ENCODE measurements at places on chromosomes 7 and 10.

GRCh38 chr10:88835910-88836221 is 15.8 kb downstream of the ANKRD22 start:
- DNase-seq = no peak

GRCh38 chr10:112839928-112840654 is 110.0 kb upstream of the TCF7L2 start:
- no peak for DNase-seq

DNA sequence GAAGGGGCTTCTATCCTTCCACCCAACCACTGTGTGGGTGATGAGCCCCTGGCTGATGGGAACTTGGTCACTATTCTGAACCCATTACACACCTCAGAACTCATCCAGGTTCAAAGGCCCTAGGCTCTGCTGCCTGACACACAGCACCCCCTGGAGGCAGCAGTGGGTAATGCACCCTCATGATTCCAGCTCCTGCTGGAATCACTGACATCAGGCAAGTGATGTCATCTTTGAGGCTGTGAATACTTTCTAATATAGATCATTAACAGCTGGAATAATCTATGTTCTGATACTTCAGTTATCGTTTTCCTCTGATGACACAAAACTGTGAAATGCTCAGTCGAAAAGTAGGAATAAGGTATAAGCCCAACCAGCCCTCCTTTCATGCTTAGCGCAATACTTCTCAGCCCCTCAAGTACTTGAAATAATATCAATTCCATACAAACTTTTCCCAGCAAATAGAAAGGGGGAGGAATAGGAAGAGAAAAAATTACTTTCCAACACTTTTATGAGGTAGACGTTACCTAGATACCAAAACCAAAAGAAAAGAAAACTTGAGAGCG is 7.5 kb upstream of the RBP3 start:
- DNase-seq = peak; percentile 47

DNA sequence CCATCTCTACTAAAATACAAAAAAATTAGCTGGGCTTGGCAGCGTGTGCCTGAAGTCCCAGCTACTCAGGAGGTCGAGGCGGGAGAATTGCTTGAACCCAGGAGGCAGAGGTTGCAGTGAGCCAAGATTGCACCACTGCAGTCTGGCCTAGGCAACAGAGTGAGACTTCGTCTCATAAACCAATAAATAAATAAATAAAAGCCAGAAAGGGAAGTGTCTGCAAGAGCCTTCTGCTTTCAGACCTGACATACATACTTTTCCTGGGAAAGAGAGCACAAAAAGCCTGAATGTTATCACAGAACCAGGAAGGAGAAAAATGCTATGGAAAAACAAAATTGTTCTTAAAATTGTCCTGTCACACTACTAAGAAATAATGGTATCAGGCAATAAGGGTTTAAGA is 4.1 kb upstream of the KIF5B start:
- no peak for DNase-seq

DNA sequence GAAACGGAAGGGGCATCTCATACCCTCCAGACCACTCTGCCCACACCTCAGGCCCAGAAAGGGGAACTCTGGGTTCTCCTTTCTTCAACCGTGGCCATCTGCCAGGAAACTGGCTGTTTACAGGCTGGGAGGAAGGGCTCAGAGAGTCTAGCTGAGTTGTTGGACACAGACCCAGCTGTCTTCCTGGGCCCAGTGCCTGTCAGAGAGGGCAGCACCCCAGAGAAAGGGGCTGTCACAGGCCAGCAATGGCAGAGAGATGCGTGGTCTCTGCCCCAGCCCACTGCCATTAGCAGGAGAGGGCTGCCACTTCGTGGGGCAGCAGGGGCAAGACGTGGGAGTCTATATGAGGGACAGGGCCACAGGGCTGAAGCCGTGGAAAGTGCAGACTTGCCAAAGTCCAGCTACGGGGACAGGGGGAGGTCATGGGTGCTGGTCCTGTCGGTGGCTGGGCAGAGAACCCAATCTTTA is 11.0 kb downstream of the GRID1 start:
- DNase-seq = no peak

DNA sequence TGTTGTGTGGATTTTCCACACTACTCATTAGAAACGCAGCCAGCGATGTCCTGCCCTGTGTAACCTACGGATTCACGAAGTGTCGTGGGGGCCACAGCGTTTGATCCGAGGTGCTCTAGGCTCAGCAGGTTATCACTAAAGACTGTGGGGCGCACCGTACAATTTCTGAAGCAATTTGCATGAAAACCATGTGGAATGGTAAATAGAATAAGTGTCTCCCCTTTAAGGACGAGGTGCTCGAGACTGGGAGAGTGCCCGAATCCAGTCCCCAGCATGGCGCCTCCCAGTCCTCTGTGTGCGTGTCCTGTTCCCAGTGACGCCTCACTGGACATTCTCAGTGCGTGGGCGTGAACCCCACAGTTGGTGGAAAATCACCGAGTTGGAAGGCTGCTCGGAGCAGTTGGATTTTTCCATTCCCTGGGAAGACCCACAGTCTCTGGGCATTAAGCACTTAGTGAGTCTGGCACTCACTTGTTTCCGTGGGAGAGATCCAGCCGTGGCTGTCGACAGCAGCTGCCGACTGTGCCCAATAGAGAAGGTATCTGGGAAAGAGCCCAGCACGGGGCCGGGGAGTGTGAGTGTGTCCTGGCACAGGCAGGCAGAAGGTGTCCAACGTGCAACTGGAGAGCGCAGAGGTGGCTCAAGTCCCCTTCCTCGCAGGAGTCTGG is 37.0 kb downstream of the PFKP start:
- no peak for DNase-seq

- no peak for DNase-seq
Measured at GRCh38 chr10:22945934-22946673, 18.3 kb downstream of the ARMC3 start.

DNA sequence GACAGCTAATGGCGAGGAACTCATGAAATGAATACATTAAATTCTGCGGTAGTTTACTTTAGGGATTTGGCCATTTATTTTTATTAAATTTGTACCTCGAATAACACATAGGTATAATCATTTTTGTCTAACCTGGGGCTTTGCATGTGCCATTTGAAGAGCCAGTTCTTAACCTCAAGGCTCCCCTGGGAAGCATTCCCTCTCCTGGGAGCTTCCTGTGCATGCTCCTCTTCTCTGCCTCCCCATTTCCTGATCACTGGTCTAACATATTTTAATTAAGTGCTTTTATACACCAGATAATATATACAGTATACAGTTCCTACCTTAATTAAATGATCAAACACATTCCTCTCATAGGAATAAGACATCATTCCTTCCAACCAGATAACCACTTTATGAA is 183.9 kb upstream of the FZD1 start:
- DNase-seq = no peak

DNA sequence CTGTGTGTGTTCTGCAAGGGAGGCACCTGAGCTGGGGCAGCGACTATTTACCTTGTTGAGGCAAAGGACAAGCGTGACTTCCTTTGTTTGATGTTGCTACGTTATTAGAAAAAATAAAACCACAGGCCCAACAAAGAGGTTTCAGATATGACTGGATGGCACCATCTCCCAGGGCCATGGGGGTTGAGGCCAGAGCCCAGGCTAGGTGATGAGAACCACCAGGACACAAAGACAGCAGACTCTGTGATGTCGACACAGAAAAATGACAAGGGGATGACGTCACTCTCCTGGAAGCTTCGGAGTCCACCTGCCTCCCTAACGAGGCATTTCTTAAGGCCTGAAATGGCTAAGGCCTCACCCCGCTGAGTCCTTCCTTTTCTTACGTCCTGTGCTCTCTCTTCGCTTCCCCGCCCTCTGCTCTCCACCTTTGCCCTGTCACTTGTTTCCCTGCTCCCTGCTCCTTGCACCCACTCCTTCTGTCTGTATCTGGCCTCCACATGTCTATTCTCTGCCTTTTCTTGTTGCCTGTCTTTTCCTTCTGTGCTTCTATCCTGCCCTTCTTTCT is 83.0 kb upstream of the ADRB1 start:
- DNase-seq = peak; percentile 46

GRCh38 chr7:24779283-24779655 is 22.0 kb upstream of the GSDME start:
- DNase-seq = no peak

- DNase-seq = no peak
Measured at GRCh38 chr7:88462799-88463198, 156.1 kb upstream of the STEAP4 start.

- peak; percentile 43 for DNase-seq
Measured at GRCh38 chr7:33109758-33110238, 594 bp upstream of the RP9 start.

- DNase-seq = no peak
Measured at GRCh38 chr7:17558135-17558534, 259.7 kb downstream of the AHR start.

DNA sequence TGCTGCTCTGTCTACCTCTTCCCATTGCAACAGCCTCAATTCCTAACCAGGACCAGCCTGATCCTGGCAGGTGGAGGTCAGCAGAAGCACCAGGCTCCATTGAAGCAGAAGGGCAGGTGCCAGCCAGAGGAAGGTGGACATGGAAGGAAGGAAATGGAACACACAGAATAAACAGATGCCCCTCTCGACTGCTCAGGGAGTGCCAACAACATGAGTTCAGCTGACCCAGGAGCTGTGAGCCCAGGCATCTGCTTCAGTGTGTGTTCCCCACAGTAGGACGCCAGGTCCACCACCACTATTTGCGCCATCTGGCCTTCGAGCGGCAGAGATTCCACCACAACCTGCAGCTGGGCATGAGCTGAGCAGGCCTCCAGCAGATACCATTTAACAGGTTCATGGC is 56.7 kb downstream of the GPAM start:
- DNase-seq = no peak

- DNase-seq = no peak
Measured at GRCh38 chr7:135673360-135673706, 11.0 kb downstream of the STMP1 start.

- DNase-seq = no peak
Measured at GRCh38 chr7:65746398-65746669, 126.5 kb upstream of the VKORC1L1 start.

DNA sequence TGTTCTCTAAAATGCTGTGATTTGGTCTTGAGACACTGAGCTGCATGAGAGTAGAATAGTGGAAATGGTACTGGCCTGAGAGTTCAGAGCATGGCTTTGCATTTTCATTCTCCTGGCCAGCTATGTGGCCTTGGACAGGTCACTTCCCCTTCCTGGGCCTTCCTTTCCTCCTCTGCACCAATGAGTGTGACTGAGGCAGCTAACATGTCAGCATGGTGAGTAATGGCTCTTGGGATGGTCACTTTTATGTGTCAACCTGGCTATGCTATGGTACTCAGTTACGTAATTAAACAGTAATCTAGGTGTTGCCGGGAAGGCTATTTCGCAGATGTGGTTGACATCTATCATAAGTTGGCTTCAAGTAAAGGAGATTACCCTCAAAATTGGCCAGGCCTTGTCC is 109.3 kb downstream of the RTKN2 start:
- DNase-seq = peak; percentile 8

DNA sequence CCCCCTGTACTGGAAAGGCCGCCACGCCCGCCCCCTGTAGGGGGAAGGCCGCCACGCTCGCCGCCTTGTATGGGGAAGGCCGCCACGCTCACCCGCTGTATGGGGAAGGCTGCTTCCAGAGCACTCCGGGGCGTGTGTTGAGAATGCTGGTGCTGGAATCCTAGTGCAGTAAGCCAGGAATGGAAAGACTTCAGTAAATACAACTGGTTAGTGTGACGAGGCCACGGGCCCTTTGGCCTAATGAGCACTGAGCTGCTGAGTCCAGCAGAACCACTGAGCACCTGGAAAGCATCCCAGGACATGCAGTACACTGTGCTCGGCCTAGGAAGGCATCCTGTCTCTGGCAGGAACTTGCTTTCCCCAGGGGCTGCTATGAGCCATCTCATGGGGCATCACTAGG is 398.9 kb downstream of the PTPRN2 start:
- DNase-seq = no peak

- no peak for DNase-seq
Measured at GRCh38 chr7:135733603-135734342, 5.8 kb upstream of the SLC13A4 start.
